ENCODE measurements at places on chromosomes 3 and 15.
A peak's percentile ranks its signal among the peaks of the same experiment; 100 is the strongest.

DNA sequence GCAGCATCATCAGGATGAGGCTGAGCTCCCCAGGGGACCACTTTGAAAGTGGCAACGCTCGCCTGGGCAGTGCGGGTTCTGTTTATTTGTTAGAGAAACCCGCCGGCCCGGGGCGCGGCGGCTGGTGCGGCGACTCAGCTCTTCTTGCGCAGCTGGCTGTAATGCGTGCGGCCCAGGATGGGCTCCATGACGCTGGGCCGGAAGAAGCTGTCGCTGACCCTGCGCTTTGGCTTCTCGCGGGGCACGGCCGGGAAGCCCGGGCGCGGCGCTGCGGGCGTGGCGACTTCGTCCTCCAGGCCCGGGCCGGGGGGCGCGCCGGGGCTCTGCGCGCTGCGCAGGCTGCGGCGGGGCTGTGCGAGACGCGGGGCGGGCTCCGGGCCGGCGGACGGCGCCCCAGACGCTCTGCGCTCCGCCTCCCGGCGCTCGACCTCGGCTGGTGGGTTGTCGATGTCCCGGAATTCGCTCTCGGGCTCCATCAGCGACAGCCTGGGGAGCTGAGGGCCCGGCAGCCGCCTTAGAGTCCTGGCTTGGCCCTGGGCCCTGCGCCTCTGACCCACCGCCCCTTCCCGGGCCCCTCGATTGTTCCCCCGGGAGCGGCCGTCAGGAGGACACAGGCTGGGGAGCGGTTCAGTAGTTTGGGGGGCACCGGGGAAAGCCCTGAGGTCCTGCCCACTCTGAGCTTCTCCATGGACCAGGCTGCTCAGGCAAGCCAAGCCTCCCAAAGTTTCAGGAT, 10.3 kb upstream of the KIF7 start:
- DNase-seq, result no peak

DNA sequence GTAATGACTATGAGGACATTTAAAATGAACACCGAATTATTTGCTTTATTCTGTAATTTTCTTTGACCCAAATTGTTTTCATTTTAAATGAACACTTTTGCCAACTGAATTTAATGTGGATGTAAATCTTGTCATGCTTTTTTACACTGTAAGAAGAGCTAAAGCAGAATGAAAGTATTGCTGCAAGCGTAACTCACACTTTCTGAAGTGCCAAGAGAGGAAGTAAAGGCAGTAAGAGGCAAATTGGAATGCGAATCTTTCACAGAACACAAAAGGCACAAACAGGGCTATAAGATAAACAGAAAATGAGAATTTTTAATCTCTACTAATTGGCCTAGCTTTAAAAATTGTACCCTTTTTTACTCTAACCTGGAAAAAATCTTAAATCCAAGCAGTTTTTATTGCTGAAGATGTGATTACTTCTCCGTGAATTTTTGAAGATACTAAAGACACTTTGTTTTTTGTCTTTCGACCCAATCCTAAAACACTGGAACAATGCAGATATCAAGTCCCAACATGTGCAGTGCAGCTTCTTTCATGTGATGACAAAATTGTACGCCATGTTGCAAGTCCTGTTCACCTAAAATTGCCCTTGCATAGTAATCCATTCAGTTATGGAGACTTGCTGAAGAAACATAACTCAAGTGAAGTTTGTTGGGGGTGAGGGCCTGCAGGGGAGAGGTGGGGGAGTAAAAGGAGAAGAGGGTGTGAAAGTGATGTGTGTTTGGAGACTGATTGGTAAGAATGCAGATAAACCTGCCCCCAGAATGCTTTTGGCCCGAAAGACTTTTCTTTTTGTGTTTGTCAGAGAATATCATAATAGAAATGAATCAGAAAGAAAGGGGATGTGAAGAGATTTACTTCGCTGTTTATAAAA, 1.4 kb downstream of the ARID3B start:
- DNase-seq, result no peak

DNA sequence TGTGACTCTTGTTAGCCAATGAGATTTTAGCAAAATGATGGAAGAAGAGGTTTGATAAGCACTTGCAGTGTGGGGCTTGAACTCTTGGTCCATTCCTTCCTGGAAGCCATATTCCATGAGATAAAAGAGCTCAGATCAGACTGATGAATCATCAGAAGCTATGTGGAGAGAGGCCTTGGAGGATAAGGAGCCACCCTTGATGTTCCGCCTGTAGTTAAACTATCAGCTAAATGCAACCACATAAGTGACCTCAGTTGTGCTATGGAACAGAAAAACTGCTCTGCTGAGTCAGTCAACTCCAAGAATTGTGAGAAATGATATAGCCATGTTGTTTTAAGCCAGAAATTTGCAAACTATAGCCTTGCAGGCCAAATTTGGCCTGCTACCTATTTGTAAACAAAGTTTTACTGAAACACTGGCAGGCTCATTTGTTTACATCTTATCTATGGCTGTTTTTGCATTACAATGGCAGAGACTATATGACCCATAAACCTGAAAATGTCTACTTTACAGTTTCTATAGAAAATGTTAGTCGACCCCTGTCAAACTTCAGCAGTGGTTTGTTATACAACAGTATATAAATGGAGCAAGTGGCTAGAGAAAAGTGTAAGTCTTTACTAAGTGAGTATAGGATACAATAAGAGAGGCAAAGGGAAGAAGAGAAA, 27.6 kb upstream of the GAP43 start:
- peak; percentile 28 for DNase-seq

DNA sequence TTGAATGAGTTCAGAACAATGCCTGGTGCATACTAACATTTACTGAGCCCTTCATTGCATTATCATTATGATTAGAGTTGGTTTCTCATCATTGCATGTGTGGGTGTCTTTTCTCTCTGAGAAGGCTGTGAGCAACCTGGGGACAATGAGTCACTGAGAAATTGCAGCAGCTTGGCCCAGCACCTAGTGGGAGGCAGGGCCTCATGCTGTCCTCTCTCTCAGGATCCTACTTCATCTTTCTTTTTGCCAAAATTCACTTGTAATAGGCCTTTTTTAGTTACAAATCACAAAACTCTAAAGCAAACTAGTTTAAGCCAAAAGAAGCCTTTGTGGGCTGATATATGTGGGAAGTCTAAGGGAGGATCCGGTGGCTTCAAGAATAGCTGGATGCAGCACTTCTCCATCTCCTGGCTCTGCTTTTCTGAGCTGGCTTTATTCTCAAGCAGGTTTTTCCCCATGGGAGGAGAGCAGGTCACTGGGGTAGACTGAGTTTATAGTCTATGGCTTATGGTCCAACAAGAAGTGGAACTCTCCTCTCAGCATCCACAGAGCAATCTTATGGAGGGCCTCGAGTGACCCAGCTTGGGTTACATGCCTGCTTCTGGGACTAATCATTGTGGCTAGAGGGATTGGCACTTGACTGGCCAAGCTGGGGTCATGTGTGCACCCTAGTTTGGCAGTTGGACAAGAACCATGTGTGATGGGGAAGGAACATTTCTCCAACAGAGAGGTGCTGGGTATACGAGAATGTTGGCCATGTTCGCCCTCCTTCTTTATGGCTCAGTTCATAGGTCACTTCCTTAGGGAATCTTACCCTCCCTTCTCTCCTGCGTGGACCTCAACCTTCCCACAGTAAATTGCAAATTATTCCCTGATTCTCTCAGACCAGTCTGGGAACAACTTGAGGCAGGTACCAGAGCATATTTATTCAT, 8.7 kb upstream of the CAMK1 start:
- peak; percentile 55 for DNase-seq

DNA sequence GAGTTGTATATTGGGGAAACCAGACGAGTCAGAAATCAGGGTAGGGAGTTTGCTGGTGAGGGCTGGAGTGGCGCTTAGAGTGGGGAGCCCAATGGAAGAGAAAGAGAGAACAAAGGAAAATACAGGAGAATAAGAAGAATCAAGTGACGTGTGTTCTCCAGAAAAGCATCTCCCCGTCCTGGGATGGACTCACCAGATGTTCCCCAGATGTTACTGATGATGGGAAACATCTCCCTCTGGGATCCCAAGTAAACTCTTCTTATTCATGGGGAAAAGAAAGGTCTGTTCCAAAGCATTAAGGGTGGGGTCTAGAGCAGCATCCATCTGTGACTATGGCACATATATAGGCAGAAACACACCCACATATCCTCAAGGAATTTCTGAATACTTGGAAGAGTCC, 3.0 kb upstream of the CSRNP1 start:
- DNase-seq, result no peak

GRCh38 chr3:56365905-56366640, 102.2 kb downstream of the ERC2 start:
- no peak for DNase-seq

DNA sequence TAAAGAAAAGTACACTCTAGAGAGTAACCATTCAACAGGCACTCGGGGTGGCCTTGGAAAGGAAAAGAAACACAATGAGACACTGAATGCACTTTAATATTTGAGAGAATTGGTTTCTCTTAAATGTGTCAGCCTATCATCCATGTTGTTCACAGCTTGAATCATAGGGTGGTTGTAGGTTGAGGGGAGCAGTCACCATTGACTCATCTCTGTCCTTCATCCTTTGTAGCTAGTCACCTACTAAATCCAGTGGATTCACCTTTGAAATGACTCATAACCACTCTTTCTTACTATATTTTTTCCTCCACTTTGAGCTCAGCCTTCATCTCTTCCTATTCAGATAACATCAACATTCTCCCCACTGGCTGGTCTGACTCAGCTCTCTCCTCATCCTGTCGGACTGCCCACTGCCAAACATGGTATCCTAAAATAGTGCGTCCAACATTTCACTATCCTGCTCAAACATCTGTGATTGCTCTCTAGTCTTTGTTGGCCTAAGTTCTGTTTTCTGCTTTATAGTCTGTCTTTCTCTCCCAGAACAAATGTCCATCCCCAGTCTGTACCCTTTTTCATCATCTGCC, 182.7 kb upstream of the GADL1 start:
- DNase-seq, result peak; percentile 81

- DNase-seq, result no peak
Measured at GRCh38 chr3:8663177-8664061, 18.8 kb upstream of the SSUH2 start.

DNA sequence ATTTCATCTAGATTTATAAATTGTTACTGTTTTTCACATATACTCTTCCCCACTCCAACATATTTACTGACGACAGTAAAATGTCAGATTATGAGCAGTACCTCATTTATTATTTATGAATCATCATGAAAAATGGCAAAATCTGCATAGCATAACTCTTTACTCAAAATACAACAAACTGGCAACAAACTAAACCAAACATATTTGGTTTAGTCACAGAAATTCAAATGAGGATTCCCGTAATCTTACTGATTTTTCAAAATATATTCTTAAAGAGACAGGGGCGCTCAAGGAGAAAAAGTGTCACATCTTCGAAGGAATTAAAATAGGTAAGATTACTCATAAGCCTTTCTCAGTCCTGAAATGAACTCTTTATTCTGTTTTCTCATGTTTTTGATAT, 3.0 kb upstream of the GPR87 start:
- DNase-seq, result no peak

GRCh38 chr3:129663045-129663446, 56.6 kb upstream of the PLXND1 start:
- no peak for DNase-seq

DNA sequence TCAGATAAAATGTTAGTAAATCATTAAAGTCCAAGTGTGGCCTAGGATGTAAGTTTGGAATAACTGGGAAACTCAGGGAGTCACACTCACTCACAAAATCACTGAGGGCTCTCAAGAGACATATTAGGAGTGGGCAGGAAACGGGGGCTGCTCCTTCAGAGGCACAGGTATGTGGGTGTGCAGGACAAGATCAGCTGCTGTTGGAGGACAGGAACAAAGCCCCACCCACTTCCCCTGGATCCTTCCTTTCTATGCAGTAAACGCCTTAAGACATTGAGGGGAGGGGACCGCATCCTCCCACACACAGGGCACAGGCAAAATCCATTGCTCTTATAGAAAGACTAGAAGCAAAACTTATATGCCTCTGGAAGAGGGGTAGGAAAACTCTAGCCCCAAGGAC, 30.2 kb downstream of the TM2D3 start:
- no peak for DNase-seq

- no peak for DNase-seq
Measured at GRCh38 chr3:24202071-24202470, 257.0 kb downstream of the NR1D2 start.

- DNase-seq, result no peak
Measured at GRCh38 chr3:183592821-183593220, 37.3 kb upstream of the KLHL6 start.

DNA sequence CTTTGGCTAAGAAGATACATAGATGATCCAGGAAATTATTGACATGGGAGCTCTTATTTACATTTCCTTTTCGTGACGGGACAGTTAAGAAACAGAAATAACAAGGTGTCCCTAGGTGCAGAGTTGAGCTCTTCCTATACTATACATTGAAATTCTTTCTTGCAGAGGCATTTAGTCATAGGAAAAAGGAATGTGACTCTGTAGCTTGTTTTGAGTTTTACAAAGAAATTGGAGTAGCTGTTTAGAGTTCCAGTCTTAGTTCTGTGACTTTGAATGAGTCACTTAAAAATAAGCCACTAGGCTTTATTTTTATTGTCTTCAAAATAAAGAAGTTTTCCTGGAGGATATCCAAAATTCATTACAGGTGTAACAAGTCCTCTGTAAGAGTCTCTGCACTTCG, 723.5 kb upstream of the SGO1 start:
- DNase-seq, result no peak

- DNase-seq, result no peak
Measured at GRCh38 chr15:65212097-65212496, 824 bp upstream of the CILP start.

DNA sequence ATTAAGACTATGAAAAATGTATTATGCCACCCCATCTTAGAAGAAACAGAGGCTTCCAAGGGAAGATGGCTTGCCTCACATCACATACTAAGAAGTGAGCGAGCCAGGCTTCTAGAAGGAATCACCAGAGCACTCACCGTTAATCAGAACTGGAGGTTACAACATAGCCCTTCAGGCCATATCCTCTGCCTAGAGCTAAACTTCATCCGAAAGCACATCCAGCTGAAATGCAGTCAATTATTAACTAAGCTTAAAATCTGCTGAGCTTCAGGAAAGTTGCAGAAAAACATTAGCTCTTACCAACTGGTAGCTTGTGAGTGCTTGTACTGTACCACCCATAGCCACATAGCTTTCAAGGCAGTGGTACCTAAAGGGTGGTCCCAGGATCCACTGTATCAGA, 483.2 kb downstream of the TBL1XR1 start:
- DNase-seq, result no peak

DNA sequence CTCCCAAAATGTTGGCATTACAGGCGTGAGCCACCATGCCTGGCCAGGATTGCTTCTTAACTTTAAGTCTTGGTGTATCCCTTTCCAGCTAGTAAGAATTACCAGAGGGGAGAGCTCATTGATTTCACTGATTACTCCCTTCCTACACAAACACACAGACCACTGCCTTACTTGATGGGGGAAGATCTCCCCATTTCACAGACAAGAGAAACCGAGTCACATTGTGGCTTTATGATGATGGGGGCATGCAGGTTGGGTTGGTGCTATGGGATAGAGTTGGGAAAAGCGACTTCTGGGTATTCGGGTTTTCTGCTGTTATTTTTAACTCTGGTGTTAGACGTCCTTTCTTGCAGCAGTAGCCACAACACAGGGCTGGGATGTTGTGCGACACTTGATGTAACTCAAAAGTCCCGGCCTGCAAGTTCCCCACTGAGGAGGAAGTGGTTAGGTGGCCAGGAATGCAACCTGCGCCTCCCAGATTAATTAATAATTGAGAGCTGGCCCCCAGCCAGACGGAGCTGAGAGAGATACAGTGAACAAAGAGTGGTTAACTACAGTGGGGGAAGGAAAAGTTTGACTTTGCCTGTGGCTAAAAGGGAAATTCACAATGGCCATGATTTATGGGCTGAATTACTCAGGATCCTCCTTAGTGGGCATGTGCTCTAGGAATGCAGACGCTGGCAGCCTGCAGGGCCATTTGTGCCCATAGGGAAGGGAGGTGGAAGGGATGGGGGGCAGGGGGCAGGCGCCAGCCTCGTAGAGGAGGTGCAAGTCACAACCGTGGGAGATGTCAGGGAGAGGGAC, 63.6 kb downstream of the SMAD6 start:
- DNase-seq, result no peak
